ENCODE measurements at places on chromosomes 6 and 20.

GRCh38 chr20:7383216-7383615, 557.0 kb downstream of the HAO1 start:
- DNase-seq: no peak

DNA sequence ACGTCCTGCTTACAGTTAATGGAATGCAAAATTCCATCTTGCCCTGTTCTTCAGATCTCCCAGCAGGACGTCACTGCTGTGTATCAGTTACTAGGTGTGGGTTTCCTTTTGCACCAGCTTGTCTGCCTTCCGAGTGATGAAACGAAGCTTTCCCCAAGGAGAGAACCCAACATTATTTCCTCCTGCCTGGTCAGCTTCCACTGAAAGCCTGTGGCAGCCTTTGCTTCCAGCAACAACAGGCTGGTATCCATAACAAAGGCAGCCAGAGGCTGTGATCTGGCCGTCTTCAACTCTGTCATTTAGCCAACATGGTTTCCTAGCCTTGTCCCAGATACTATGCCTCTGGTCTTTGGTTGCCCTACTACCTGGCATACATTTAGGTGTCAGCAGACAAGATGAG, 78.9 kb upstream of the HEY2 start:
- DNase-seq: no peak

GRCh38 chr6:124791156-124791555, 171.1 kb upstream of the RNF217 start:
- DNase-seq: no peak

DNA sequence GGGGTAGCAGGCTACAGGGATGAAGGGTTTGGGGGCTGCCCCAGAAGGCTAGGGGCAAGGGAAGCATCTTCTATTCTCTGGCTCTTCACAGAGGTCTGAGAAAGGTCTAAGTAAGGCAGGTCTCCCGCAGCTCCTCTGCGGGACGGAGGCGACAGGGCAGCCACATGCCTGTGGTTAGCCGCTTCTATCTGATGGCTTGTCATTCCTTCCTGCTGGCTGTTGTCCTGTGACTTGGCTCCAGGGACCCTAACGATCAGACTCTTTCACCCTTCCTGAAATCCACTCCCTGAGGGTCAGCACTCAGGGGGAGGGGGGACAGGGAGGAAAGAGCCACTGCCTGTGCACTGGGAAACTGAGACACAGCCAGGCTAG, 673 bp downstream of the CST7 start:
- DNase-seq: no peak

DNA sequence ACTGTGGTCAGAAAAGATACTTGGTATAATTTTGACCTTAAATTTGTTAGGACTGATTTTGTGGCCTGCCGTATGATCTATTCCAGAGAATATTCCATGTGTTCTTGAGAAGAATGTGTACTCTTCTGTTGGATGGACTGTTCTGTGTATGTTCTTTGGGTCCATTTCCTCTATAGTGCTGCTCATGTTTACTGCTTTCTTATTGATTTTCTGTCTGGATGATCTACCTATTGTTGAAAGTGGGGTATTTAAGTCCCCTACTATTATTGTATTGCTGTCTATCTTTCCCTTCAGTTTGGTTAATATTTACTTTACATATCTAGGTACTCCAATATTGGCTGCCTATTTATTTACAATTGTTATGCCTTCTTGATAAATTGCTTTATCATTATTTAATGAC, 298.4 kb downstream of the BCKDHB start:
- DNase-seq: no peak

- no peak for DNase-seq
Observed at GRCh38 chr6:112114577-112115223, 27.3 kb downstream of the FAM229B start.

GRCh38 chr6:87745966-87746721, 44.1 kb upstream of the AKIRIN2 start:
- no peak for DNase-seq

- no peak for DNase-seq
Observed at GRCh38 chr6:1641343-1641885, 31.7 kb downstream of the FOXC1 start.

DNA sequence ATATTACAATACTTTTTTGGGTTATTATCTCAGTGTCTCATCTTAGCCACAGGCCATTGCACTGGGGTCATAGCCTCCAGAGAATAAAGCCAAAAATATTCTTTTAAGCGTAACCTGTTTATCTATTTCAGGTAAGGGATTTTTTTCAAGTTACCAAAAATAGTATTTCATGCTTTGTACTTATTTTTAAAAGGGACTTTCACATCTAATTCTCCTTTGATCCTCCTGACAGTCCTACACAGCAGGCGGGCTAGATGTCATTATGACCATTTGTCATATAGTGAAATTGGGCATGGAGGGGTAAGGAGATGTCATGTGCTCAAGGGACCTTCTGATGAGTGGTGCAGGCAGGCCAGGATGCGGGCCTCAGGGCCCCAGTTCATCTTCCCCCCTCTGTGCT, 68.9 kb downstream of the TBC1D7 start:
- DNase-seq: no peak

GRCh38 chr20:24608926-24609667, 139.7 kb downstream of the SYNDIG1 start:
- no peak for DNase-seq

- no peak for DNase-seq
Observed at GRCh38 chr6:25370178-25371036, 91.2 kb downstream of the CARMIL1 start.

DNA sequence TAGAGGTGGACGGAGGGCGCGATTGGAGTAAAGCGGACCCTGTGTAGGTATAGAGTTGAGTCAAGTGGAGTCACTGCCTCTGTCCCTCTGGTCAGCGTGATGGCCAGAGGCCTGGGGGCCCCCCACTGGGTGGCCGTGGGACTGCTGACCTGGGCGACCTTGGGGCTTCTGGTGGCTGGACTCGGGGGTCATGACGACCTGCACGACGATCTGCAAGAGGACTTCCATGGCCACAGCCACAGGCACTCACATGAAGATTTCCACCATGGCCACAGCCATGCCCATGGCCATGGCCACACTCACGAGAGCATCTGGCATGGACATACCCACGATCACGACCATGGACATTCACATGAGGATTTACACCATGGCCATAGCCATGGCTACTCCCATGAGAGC, 479 bp downstream of the SLC39A7 start:
- DNase-seq: no peak

GRCh38 chr20:22575087-22575721, 9.2 kb downstream of the FOXA2 start:
- DNase-seq: no peak

GRCh38 chr6:17281100-17281496, at the start of gene RBM24:
RBM24 (plus strand) TSS chr6:17281361; CDS start chr6:17281582, 221 bp downstream.
- peak; percentile 26 for DNase-seq

DNA sequence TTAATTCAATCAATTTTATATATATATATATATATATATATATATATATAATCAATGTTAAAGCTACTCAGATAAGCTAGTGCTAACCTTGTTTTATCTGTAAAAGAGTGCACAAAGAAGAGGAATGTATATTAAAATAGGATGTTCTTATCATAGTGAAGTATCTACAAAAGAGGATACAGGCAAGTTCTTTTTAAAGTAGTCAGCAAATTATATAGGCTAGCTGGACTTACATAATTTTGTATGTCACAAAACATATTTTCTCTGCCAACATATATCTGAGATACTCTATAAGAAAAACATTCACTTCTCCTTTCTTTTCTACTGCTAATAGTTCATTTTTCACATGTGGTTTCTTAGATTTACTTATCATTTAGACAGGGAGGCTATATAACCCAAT, 39.9 kb downstream of the KHDRBS2 start:
- DNase-seq: no peak

DNA sequence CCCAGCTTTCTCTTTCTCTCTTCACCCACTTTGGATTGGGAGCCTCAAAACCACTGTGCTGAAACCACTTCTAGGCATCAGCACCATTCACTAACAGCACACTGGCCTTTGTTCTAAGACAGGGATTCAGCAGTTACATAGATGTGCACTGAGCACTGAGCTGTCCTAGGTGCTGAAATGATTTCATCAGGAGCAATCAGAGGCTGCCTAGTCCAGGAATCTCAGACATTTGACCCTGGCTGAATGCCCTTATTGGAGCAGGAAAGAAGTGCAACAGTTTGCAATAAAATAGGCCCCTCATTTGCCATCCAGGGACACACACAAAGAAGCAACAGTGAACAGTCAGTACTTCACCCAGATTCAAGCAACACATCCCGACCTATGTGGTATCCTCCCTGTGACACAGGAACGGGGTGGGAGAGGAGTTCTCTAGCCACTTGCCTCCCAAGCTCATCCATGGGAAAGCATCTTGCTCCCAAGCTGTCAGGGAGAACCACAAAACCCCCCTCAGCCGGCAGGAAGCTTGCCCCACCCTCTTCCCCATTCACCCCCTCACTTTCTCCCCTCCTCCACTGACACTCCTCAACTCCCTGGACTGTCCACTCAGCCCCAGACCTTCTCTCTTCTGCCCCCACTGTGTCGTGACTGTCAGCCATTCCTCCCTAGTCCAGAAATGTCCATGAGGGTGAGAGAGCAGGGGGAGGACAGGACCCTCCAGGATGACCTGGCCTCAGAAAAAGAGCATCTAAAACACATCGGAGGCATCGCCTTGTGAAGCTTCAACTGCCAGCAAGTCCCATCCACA, 304.4 kb downstream of the PREX1 start:
- no peak for DNase-seq

DNA sequence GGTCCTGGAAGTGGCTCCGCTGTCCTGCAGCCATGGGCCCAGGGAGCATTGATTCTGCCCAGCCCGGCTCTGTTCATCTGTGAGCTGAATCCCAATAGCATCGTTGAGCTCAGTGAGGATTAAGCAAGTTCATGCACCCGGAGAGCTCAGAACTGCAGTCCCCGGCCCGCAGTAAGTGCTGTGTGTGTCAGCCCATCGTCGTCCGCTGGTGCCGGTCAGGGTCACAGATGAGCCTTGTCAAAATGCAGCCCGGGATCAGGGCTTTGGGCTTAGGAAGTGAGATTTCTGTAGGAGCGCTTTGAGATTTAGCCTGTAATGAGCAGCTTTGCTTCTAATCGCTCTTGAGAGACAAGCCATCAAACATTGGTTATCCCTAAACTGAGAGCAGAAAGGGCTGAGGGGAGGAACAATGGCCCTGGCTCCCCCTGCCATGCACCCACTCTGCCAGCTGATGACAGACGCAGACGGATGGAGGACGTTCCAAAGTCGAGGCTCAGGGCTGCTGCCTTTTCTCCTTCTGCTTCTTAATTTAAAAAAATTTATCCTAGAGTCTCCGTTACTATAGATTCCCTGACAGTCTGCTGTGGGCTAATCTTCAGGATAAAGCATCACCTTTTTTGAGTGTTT, 25.6 kb upstream of the SULF2 start:
- no peak for DNase-seq

- DNase-seq: no peak
Observed at GRCh38 chr6:26520237-26520849, 17.8 kb upstream of the HMGN4 start.

- DNase-seq: no peak
Observed at GRCh38 chr6:153096792-153097191, 34.3 kb downstream of the RGS17 start.

GRCh38 chr20:37807471-37808232, 95.3 kb upstream of the VSTM2L start:
- no peak for DNase-seq

GRCh38 chr6:40832691-40833090, 206.3 kb downstream of the UNC5CL start:
- no peak for DNase-seq

DNA sequence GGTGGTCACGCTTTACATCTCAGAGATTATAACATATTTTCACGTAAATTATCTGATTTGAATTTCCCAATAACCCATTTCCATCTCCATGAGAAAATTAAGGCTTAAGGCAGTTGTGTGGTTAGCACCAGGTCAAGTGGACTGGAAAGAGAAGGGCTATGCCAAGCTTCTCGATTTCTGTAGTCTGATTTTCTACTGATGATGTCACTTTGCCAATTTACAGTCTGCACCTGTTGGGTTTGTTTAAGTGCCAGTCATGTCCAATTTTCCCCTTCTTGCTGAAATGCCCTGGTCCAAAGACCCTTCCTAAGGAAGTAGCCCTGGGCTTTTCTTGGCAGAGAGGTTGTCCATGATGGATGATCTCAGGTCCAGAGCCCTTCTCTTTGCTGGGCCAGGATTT, 562.3 kb upstream of the BTBD3 start:
- DNase-seq: no peak

- no peak for DNase-seq
Observed at GRCh38 chr6:37047346-37047688, 41.9 kb downstream of the FGD2 start.

- no peak for DNase-seq
Observed at GRCh38 chr6:161269310-161269709, 4.6 kb downstream of the AGPAT4 start.

DNA sequence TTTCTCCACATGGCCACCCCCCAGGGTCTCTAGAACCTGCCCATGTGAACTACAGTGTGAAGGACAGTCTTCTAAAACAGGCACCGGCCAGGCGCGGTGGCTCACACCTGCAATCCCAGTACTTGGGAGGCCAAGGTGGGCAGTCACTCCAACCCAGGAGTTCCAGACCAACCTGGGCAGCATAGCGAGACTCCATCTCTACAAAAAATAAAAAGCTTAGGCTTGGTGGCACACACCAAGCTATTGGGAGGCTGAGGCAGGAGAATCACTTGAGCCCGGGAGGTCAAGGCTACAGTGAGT, 13.7 kb downstream of the ACSS1 start:
- no peak for DNase-seq

GRCh38 chr6:24100024-24100769, 25.8 kb upstream of the NRSN1 start:
- no peak for DNase-seq

DNA sequence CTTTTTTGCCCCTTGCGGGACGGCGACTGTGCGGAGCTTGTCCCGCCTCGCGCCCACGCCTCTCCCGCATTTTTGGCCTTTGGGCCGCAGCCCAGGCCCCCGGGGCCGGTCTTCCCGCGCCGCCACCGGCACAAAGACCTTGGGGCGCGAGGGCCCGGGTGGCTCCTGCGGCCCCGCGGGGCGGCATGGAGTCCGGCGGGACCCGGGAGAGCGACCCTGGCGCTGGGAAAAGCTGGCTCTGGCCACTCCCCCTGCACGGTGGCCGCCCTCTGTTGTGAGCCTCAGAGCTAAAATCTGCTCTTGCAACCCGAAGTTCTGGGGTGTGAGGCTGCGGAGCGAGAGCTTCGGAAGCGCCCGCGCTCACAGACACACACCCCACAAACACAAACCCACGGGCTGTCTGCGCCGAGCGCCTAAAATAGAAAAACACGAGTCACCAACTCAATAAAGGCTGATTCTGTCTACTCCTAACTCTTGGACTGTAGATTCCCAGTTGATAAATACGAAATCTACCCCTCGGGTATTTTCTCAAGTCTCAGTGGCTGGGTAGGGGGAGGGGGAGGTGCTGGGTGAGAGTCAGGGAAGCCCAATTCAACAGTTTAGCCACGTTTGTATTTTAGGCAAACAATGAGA, 496 bp upstream of the BEND3 start:
- DNase-seq: no peak

GRCh38 chr6:139433631-139434419, 59.4 kb upstream of the CITED2 start:
- DNase-seq: no peak
